ENCODE measurements at places on chromosomes 5 and 9.
A peak's percentile ranks its signal among the peaks of the same experiment; 100 is the strongest.

DNA sequence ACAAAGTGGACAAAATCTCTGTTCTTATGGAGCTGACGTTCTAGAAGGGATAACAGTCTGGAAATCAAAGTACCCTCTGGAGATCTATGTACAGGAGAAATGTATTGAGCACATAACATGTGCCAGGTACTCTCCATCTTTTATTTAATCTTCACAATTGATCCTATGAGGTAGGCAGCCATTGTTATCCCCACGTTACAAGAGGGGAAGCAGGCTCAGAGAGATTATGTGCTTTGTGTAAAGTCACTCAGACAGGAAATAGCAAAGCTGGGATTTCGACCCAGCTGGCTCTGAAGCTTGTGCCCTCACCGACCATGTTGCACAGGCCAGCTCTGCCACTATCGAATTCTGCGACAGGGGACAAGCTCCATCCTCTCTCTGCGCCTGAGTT is 21.5 kb downstream of the PDGFRB start:
- DNase-seq, result no peak

DNA sequence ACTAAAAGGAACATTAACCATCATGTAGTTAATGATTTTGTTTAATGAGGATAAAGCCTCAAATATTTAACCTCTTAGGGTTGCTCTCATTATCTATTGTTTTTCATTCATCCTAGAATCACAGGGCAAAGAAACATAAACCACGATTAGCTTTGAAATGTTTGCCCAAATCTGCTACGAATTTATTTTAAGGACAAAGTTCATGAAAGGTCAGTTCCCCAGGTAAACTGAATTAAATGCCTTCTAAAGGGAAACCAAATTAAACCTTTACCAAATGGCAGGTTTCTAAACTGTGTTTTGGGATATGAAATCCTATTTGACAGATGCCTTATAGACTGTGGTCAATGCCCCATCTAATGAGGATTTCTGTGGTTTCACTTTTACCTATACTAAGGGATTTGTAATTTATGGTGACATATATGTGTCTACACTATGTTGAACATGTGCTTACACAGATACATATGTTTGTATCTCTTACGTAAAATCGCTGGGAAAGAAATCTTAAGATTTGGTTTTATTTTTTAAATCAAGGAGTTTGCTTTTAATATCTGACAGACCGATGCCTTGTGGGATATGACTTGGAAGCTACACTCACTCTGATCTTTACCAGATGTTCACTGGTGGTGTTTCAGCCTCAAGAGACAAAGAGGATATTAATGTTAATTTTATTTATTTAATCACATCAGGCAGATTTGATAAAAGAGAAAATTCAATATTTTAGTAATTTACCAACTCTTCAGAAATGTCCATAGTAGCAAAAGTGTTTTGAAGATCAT is 188.4 kb downstream of the GLIS3 start:
- no peak for DNase-seq

DNA sequence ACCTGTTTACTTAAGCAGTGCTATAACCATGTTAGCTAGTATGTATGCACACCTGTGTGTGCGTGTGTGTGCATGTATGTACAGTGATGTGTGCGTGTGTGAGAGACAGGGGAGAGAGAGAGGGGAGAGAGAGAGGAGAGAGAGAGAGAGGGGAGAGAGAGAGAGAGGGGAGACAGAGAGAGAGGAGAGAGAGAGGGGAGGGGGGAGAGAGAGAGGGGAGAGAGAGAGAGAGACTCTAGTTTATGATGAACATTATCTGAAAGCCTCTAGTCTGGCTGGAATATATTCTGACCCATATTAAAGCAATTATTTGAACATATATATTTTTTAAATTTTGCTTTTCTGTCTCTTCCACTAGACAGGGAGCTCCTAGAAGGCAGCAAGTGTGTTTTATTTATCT is 117.5 kb upstream of the CPEB4 start:
- no peak for DNase-seq

- no peak for DNase-seq
These were observed at the start of gene PCDHGA11 for GRCh38 chr5:141420855-141421488. Gene PCDHGA11, plus strand, starts transcription at chr5:141421051. Its CDS starts 177 bp downstream, at chr5:141421228.

DNA sequence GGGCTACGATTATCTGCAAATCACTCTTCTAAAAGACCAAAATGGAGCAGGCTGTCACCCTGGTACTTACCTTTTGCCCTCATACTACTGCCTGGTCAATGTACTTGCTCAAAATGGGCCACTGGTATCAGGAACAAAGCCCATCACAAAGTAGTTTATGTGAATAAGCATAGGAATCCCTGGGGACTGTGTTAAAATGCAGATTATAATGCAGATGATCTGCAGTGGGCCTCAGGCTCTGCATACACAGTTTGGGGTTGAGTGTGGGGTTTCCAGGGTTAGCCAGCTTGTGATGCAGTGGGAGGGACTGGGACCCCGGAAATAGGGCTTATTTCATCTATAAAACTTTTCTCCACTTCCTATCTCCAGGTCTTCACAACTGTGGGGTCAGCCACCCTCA is 173.1 kb downstream of the HSD17B3 start:
- no peak for DNase-seq

DNA sequence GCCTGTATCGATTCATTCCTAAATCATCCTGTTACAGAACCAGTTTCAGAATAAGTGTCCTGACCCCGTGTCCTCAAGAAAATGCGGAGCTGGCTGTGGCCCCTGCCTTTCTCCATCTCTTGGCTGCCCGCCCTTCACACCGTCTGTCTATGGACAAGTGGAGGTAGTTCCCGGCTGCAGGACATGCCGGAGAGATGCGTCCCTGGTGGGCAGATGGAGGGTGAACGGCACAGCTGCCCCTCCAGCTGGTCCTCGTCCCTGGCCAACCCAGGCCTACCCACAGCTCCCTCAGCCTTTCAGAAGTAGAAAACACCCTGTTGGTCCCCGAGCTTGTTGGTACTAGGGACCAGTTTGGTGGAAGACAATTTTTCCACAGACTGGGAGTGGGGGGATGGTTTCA is 14.8 kb upstream of the EXOC3 start:
- no peak for DNase-seq

DNA sequence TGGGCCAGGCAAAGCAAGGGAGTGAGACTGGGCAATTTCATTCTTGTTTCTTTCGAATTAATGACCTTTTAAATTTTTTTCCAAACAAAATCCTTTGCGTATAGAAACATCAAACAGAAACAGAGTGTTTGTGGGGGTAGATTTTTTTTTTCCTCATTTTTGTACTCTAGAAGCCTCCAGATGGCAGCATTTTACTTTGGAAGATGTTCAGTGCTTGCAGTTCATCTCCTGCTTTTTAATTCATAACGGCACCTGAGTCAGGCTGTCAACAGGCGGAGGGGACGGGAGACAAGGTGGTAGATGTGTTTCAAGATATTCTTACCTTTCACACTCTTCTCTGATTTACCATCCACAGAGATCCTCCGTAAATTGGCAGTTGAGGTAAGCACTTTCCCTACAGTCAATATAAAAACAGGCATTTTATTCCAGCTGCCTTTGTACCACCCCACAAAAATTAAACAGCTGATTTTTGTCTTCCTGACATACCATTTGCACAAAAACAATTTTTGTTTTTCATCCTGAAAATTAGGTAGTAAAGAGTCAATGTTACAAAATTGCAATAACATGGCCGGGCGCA is 99.5 kb upstream of the FBXL17 start:
- no peak for DNase-seq

DNA sequence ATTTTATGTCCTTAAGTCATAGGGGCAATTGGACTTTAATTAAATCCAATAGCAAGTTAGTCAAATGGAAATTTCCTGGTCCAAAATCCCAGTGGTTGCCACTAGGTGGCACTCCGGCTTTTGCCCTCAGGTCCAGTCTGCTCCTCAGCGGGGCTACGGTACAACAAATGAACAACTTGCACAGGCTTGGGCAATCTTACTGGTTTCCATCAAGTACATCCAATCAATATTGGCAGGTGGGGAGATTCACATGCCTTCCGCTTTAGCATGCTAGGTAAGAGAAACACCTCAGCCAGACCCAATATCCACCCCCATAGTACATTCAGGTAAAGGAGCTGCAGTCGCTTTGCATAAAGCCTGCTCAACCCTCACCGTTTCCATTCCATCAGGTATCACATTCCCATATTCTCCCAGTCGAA is 6.3 kb upstream of the MXD3 start:
- DNase-seq, result peak; percentile 86

DNA sequence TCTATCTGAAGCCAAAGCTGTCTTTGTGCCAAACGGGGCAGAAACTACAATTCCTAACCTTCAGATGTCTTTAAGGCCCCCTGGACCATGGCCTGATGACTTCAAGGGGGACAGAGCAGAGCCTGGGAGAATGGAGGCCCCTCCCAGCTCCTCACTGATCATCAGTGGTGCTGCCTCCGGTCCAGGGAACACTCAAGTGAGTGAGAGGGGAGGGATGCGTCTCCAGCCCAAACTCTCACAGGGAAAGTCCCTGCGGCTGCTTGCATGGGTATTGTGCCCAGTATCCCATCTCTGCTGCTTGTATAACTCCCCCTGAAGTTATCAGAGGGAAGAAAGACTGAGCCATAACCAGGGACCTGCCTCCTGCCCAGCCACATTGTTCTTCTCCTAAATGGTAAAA is 231.5 kb upstream of the PANK3 start:
- no peak for DNase-seq

GRCh38 chr9:27856054-27856453 is 282.8 kb upstream of the C9orf72 start:
- DNase-seq, result no peak

GRCh38 chr9:37302277-37302676 is 120.2 kb upstream of the GRHPR start:
- DNase-seq, result no peak

- peak; percentile 85 for DNase-seq
These were observed 293.9 kb downstream of the ZSWIM6 start for GRCh38 chr5:61625681-61626621.

- DNase-seq, result no peak
These were observed 19.5 kb downstream of the BTNL9 start for GRCh38 chr5:181059297-181060230.

GRCh38 chr9:124754289-124754688 is 16.8 kb downstream of the NR6A1 start:
- no peak for DNase-seq

DNA sequence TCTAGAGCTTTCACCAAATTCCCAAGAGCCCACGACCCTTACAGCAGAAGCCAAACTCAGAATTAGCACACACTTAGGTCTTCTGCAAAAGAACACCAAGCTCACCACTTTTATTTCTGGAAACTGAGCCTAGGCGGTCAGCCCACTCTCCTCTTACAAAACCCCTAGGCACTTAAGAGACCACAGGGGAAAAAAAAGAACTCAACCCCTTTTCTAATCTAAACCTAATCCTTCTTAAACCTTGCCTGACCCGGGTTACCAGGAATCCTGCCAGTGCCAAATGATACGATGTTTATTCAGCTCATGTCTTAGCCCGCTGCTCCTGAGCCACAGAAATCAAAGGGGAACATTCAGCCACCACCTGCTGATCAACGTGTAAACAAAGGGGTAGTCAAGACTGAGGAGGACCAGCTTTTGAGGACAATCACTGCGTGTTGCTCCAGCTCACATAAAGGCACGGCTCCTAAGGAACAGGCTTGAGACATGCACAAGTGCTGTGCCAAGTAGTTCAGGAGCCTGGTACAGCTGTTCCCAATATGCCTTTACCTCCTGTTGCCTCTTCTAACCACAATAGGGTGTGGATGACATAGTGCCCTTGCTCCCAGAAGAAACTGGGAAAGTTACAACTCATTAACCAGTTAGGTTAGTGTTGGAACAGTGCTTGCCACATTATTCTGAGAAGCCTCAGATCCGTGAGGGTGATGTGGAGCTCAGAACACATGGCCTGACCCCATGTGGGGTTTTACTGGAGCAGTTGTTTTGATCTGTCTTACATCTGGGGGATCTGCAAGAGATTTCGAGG is 49.3 kb downstream of the ZFAND5 start:
- peak; percentile 28 for DNase-seq

DNA sequence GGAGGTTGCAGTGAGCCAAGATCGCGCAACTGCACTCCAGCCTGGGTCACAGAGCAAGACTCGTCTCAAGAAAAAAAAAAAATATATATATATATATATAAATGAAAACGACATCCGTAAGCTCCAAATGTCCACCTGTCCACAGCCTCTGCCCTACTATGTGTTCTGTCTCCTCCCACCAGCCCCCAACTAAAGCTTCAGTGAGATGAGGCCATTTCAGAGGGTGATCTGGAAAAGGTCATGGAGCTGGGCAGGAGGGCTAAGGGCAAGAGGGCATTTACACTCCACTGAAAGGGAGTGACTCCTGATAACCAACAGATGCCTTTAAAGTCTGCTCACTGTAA is 2.4 kb downstream of the SPRY4 start:
- DNase-seq, result no peak

DNA sequence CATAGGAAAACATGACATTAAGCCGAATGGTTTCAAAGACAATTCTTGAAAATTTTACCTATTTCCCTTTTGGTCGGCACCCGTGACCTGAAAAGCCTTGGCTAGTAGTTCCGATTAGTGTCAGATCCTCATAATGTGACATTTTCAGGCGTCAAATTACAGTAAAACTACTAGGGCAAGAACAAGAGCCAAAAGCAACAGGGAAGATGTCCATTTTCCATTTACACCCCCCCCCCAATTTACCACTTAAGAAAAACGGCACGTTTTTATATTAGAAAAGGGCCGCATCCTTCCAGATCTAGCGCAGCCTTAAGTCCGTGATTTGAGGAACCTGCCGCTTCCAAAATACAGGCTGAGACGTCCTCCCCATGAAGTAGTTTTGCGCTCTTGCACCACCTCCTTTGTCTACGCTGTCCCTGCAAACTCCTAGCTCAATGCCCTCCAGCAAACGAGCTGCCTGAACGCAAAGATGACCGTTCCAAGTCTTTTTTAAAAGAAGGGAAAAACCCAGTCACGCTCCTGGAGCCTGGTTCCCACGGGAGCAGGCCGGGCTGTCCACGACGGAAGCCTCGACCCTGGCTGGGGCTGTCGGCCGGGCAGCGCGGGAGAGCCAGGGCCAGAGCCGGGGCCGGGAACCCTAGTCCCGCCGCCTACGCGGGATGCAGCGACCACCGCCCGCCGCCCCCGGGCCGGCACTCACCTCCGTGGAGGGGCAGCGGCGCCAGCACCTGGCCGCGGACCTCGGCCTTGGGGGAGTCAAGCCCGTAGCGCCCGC is 616 bp downstream of the RNF130 start:
- DNase-seq, result peak; percentile 23

DNA sequence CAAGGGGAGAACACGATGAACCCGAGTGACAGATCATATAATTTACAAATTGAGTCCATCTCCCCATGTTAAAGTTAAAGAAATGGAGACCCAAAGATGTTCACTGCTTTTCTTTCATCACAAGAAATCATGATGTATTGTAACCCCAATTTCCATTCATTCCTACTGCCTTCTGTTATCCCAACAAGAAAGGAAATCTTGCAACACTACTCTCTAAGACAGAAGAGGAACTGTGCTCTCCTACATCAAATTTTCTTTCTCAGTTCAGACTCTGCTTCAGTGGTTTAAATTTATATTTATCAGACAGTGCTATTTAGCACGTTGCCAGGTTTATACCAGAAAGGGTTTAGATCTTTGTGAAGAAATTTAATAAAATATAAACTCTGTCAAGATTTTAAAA is 83.8 kb upstream of the RASA1 start:
- DNase-seq, result no peak

GRCh38 chr9:110731437-110732028 is 62.9 kb downstream of the MUSK start:
- no peak for DNase-seq

All from head of caudate nucleus (tissue), 42 donors.